COLO829 (cell line): ENCODE measurements at places on chromosomes 12 and 14.

GRCh38 chr14:51370758-51371386 is 130.8 kb downstream of the TMX1 start:
- no peak for DNase-seq

GRCh38 chr12:132302466-132303358 is 26.7 kb downstream of the GALNT9 start:
- no peak for DNase-seq

DNA sequence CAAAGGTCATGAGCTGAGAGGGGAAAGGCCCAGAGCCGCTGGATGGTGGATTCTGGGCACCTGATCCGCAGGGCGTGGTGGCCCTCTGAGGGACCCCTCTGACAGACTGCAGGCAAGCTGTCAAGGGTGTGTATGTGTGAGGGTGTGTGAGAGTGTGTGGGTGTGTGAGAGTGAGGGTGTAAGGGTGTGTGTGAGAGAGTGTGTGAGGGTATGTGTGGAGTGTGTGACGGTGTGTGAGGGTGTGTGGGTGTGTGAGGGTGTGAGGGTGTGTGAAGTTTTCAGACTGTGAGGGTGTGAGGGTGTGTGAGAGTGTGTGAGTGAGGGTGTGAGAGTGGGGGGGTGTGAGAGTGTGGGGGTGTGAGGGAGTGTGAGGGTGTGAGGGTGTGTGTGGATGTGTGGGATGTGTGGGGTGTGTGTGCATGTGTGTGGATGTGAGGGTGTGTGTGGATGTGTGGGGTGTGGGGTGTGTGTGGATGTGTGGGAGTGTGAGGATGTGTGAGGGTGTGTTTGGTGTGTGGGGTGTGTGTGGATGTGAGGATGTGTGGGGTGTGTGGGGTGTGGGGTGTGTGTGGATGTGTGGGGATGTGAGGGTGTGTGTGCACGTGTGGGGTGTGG is 156.7 kb downstream of the TMEM121 start:
- no peak for DNase-seq

DNA sequence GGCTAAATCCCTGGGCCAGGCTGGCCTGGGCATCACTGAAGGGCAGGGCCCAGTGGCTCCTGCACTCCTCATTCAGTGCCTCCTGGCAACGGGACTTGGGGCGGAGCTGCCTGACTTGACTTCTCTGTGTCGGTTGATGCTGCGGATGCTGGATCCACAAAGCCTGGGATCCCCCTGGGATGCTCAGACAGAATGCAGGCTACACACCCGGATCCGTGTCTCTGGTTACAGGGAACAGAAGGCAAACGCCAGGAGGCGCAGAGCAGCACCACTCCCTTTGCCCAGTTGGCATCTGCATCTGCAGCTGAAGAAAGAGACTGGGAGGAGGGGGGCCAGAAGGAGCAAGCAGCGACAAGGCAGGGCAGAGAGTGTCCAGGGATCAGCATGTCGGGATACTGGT is 154.5 kb upstream of the FKBP4 start:
- DNase-seq, result no peak

- peak; percentile 82 for DNase-seq
Measured at GRCh38 chr12:12976366-12976765, 23.7 kb downstream of the HEBP1 start.
